T-cell (primary cell): ENCODE measurements at places on chromosomes 11 and 22. TPM values are rescaled to one million over a fixed set of nuclear protein-coding genes. Genes with fewer than 3 reads are reported as not detected.

MEI1 gene
- 52.7 TPM for total RNA-seq

SCN3B gene
- not detected for total RNA-seq

BATF2 gene
- not detected for total RNA-seq

RNASEH2C gene
- total RNA-seq: 35.8 TPM

OR51B4 gene
- not detected for total RNA-seq

BTBD18 gene
- not detected for total RNA-seq
